ENCODE measurements at places on chromosomes 6 and 20.
A peak's percentile ranks its signal among the peaks of the same experiment; 100 is the strongest.

DNA sequence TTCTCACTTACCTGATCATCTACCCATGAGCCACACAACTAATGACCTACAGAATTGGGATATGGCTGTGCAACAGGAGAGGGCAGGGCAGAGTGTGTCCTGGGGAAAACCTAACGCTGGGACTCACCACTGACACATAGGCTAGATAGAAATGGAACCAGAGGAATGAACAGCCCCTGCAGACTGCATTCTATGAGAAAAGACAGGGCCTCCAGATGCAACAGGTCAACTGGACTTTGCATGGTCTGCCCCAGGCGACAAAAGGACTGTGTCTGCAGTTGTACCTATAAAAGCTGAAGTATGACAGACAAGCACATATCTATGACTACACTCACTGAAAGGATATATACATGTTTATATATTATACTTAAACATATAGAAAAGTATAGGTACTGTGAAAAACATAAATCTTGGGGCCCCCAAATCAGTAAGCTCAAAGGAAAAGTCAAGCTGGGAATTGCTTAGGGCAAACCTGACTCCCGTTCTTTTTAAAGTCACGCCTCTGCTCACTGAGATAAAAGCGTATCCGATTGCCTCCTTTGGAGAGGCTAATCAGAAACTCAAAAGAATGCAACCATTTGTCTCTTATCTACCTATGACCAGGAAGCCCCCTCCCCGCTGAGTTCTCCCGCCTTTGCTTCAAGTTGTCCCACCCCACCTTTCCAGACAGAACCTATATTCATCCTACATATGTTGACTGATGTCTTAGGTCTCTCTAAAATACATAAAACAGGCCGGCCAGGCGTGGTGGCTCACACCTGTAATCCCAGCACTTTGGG is 68.5 kb downstream of the EPB41L2 start:
- DNase-seq, result no peak

DNA sequence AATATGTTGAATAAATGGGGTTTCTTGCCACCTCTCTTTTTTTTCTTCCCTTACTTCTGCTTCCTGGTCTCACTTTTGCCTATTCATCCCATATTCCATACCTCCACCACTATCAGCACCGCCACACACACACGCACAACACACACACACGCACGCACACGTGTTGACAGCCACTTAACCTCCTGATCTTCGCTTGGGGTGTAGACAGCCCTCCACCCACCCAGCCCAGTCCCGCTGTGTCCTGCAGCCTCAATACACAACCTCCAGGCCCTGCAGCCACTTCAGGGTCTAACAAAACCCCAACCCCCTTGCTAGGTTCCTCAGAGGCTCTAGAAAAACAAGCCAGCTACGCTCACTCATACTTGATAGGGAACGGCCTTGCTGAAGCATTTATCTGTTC is 72.3 kb downstream of the LINC00237 start:
- no peak for DNase-seq

- peak; percentile 96 for DNase-seq
These were observed 19.3 kb downstream of the FGD2 start for GRCh38 chr6:37024656-37025337.

- no peak for DNase-seq
These were observed 287.7 kb upstream of the FOXQ1 start for GRCh38 chr6:1024161-1024560.

- no peak for DNase-seq
These were observed 937 bp downstream of the AKAP7 start for GRCh38 chr6:131136021-131136786.

Data from epithelial cell of prostate (primary cell).